CD4-positive, alpha-beta T cell treated with Interleukin-17A for 4 hours (primary cell): ENCODE measurements at places on chromosomes 13 and 19.

DNA sequence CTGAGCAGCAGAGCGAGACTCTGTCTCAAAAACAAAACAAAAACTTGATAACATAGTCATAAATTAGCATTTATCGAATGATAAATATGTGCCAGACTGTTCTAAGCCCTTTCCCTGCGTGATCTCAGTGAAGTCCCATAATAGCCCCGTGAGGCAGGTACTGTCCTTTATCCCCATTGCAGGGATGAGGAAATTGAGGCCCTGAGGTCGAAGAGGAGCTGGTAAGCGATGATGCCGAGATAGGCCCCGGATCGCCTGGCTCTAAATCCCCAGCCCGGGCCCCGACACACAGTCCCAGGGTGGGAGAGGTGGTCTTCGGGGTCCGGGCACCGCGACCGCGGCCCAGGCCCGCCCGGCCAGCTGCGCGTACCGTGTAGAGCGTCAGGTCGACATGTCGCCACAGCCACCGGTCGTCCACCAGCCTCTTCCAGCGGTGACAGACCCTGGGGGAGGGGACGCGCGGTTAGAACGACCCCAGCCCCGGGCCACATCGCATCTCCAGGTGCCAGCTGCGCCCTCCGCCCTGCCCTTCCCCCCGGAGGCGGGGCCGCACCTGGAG is 625 bp downstream of the FBXL12 start:
- DNase-seq: peak; percentile 66

GRCh38 chr13:97112446-97113152 is 109.5 kb upstream of the MBNL2 start:
- DNase-seq: no peak

- DNase-seq: no peak
Observed at GRCh38 chr19:35407619-35408018, 36.8 kb downstream of the GPR42 start.

DNA sequence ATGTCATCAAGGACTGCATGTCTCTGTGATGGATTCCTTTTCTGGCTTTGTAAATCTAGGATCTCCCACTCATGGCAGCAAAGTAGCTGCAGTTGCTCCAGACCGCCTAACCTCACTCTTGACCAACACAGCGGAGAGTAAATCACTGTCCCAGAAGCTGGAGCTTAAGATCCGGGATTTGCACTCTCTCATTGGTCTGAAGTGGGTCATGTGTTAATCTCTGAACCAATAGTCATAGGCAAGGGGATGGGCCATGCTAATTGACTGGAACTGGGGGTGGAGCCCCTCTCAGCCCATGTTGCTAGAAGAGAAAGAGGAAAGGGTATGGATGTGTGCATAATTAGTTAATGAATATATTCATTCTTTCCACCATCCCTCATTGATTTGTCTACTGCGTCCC is 34.0 kb downstream of the VAV1 start:
- DNase-seq: no peak

- no peak for DNase-seq
Observed at GRCh38 chr13:21657538-21657937, 13.3 kb upstream of the FGF9 start.

DNA sequence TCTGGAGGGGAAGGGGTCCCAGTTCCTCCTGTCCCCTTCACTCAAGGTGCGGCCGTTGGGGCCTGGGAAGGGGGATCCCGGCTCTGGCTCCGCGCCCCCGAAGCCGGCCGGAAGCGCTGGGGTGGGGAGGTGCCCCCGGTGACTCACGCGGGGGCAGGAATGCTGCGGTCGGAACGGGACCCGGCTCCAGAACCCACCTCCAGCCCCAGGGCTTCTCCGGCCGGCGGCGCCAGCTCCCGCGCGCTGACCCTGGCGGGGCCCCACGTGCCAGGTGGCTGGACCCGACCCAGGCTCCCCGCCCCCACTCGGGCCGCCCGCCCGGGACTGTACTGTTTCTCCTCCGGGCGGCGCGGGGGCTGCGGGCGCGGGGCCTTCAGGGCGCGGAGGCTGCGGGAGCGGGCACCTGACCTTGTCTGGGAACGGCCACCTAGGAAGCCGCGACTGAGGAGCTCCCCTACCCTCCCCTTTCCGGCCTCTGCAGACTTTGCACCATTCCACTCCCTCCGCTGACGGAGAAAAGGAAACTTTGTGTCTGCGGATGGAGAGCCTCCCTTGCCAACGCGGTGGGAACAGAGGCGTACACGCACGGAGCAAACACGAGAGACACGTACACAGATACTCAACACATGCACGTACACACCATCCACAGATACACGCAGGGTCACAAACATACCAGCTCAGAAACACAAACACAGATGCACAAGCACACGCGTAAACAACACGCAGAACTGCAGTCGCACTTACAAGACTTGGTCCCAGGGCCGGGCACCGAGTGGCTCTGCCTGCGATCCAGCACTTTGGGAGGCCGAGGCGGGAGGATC is 7.2 kb downstream of the AXL start:
- DNase-seq: peak; percentile 60

DNA sequence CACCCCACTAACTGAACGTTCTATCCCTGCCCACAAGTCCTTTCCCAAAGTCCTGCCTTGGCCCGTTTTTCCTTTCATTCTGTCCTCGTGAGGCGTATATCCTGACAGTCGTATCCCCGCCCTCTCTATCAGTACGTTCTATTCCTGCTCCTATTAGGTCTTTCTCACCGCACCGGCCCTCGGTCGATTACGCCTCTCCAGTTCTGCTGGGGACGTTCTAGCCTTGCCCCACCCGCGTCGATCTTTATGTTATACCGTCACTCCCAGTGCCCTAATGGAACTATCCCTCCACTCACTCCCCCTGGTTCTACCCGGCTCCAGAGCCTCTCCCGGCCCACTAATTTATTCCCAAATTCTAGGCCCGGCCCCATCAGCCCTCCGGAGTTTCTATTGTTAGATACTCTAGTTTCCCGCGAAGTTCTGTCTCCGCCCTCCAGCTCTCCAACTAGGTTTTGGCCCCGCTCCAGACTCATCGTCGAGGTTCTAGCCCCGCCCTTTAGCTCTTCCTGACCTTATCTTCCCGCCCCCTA is 2.0 kb downstream of the PLAUR start:
- DNase-seq: no peak

- DNase-seq: no peak
Observed at GRCh38 chr13:114106526-114106925, 25.9 kb downstream of the RASA3 start.

- no peak for DNase-seq
Observed at GRCh38 chr19:54451997-54452396, 3.0 kb downstream of the LENG8 start.

GRCh38 chr19:48483301-48483700 is 14.1 kb downstream of the CYTH2 start:
- no peak for DNase-seq

GRCh38 chr13:45051315-45051714 is 62.0 kb downstream of the GPALPP1 start:
- no peak for DNase-seq

DNA sequence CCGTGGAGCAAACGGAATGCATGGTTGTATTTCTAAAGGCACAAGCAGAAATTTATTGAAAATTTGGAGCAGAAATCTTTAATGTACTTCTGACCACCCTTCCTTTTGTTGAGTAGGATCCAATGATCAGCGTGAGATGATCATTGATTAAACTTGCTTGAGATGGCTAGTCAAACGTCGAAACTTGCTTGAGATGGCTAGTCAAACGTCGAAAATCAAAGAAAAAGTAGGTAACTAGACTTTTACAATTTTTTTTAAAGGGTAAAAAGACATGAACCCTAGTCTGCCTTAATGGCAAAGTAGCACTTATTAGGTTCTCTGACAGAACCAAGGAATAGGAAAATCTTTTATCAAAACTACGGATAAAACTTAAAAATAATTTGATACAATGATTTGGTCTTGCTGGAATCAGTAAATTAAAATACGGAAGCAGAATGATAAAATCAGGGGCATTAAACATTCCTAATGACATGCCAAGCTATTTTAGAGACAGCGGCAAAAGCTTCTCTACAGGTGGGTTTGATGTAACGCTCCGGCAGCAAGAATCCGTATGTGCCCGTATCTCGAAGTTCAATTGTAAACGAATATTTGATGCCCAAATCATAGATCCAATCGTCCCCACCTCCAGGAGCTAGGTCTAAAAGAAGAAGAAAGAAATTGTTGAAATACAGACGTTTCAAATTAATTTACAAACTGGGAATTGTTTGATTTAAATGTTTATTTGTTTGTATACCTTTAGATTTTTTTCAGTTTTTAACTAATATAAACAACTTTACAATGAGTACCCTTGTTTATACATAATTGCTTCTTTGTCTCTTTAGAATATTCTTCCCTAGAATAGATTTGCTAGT is 841 bp upstream of the ZC3H13 start:
- no peak for DNase-seq

DNA sequence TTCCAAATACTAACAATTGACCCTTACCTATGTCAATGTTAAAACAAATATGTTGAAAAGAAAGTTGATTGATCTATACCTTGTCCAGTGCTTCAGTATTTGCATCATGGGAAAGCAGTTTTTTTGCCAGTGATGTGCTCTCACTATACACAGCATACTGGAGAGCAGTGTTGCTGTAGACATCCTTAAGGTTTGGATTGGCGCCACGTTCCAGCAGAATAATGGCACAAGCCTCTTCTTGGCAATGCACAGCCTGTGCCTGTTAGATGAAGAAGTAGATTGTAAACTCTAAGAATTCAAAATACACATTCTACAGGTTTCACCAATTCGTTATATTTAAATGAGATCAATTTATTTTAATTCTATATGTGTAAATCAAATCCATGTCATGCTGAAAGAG is 43.9 kb upstream of the C1QTNF9B start:
- no peak for DNase-seq

DNA sequence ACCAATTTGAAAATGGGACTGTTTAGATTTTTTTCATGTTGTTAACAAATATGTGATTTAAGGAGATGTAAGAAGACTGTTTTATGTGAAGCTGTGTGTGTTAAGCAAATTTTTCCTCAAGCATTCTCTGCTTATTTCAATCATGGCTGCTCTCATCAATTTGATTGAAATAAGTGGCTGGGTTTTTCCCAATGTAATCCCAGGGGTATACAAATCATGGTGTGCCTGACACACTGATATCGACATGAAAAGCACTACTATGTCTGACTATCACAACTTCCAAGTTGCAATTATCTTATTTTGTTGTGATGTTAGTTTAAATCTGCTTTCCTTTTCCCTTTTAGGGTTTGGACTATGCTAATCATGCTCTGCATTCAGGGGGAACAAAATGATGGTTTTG is 283.7 kb downstream of the HS6ST3 start:
- DNase-seq: no peak

DNA sequence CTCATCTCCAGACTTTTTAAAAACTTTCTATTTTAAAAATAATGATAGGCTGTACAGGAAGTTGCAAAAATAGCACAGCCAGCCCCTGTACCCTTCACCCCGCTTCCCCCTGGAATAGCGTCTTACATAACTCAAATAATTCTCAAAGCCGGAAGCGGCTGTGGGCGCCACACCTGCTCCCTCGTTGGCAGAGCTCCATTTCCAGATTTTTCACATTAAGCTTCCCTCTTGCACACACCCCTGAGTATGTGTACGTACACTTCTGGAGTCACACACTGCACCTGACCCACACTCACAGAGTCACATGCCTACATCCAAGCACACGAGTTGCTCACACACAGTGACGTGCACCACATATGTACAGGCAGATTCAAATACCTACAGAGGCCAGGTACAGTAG is 24.9 kb upstream of the DPP9 start:
- DNase-seq: no peak

- peak; percentile 55 for DNase-seq
Observed at GRCh38 chr19:6765738-6766356, 1.4 kb downstream of the SH2D3A start.

DNA sequence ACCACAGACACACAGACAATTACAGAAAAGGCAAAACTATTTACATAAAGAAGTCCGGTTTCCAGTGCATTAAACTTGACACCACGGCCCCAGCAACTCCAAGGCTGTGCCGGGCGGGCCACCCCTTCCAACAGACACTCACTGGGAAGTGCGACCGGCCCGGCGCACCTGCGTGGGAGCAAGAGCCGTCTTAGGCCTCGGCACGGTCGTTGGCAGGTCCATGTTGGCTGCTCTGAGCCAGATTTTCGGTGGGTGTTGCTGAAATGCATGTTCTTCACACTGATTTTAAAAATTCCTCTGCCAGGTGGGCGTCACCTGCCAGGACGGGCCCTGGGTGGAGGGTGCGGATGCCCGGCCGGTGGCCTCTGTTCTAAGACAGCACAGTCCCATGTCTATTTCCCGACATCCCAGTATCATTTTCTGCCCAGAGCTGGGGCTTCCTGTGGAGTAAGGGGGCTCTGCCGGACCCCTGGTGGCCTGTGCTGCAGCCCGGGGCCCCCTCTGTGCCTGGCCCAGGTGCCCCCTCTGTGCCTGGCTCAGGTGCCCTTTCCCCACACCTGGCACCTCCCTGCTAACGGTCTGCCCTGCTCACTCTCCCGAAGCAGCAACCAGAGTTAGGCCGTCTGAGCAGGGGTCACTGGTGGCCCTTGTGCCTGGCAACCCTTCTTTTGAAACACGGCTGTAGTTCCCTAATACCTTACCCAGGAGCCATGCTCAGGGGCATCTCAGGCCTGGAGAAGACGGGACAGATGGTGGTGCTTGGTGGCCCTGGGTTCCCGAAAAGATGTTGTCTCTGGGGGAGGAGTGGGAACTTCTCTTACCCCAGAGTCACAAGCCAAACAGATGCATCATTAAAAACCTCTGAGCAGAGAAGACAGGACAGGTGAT is 9.2 kb downstream of the TMEM255B start:
- DNase-seq: no peak

DNA sequence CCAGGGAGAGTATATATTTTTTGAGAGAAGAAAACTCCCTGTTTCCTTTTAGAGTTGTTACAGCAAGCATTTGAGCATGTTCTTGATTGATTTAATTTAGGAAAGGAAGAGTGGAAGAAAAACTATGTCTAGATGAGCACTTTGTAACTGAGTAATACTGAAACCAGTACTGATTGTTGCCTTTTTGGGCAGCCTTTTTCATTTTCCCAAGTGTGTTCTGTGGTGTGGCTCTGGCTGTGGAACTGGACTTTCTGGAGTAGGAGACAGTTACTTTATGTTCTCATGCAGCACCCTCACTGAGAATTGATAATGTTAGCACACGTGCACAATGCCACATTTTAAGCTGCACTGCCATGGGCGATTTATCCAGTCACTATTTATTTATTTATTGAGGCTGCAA is 211.5 kb downstream of the LMO7 start:
- no peak for DNase-seq

DNA sequence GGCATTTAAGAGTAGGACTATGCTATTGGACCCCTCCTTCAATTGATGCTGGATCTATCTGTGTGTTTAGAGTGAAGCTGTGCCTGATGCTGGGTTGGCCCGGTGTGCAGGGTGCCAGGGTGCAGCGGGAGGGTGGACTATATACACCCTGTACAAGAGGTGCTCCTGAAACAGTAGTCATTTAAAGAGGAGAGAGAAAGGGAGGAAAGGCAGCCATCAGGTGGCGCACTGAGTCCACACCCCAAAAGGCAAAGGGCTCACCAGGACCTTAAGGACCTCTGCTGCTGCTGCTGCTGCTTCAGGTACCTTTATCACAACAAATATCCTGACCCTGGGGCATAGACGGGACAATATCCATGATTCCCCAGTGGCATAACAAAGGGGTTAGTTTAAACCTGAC is 39.4 kb downstream of the ZNF136 start:
- peak; percentile 76 for DNase-seq

- DNase-seq: no peak
Observed at GRCh38 chr13:27593267-27593666, 27.1 kb downstream of the LNX2 start.
